NCI-H1436 treated with DMSO at 0.1 percent for 48 hours (cell line): ENCODE measurements at places on chromosomes 4 and X.

DNA sequence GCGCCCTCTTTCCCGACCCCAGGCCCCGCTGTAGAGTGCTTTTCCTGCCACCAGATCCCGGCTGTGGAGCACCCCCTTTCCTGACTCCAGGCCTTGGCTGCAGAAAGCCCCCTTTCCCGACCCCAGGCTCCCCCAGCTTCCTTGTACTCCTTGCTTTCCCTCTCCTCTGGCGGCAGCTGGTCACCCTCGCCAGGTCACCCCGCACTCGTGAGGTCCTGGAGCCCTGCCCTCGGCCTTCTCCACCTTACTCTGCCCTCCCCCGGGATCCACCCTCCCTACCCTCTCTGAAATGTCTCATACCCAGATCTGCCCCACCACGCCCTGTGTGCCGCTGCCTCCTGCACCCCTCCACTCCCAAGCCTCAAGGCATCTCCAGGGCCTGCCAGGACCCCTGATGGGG, 25.0 kb upstream of the C4orf50 start:
- no peak for DNase-seq

DNA sequence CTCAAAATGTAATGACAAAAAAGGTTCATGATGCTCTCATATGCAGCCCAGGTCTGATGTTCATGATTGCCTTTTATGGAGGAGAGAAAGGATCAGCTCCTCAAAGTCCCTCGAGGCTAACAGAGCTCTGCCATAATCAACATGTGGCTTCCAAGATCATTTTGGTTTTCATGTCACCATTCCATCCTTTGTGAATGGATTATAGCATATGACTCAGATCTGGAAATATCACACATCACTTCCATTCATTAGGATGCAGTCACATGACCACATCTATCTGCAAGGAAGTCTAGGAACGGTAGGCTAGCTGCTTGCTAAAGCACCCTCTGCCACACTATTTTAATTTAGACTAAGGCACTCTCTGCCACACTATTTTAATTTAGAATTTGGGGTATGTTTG, 77.6 kb downstream of the COX18 start:
- no peak for DNase-seq

DNA sequence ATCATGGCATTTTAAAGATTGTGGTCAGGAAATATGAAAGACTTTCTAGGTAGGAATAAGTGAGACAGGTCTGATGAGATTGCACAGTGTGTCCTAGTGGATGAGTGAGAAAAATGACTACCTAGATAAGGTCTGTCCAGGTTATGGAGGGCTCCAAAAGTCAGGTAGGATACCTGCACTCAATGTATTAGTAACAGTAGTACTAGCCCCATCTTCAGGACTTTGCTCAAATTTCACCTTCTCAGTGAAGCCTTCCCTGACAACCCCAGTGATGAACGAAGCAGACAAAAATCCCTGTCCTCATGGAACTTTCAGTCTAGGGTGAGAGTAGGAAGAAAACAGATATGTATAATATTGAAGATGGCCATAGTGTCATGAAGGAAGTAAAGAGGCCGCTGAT, 85.7 kb downstream of the ZIC3 start:
- no peak for DNase-seq

DNA sequence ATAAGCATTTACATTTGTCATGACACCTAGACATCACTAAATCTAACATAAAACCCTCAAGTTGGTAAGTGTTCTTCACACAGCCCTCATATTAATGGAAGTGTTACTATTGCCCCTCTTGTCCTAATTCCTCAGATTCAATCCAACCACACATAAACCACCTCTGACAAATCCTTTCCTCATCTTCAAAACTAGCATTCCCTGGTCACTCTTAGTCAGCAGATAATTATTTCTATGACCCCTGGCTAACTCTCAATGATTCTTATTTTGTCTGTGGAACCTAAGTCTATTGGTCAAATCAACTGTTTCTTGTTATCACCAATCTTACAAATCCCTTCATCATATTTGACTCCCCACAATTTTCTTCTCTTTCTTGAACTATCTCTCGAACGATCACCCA, 168.6 kb downstream of the PPP3CA start:
- DNase-seq: no peak

GRCh38 chrX:153642655-153643430, 4.2 kb upstream of the DUSP9 start:
- no peak for DNase-seq

DNA sequence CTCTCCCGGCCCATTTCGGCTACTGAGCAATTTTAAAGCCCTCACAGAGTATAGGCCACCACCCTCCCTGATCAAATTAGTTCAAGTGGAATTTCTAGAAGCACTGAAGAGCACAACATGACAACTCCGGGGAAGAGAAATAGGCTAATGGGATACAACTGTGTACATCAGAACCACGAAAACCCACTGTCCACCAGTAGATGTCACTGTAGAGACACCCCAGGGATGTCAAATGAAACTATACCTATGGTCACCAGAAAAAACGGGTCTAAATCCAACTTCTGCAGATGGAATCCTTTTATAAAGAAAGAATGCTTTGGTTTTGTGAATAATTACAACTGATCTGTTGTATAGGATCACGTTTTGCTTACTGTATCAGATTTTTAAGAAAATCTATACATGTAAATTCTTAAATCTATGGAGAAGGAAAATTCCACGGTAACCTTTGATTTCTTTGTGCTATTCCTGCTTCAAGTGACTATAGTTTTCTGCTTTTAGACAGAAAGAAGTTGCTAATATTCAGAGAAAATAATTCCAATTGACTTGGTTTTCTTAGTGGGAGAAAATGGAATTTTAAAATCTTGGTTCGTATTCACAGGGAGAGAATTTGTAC, 29.5 kb upstream of the MAP3K15 start:
- no peak for DNase-seq

DNA sequence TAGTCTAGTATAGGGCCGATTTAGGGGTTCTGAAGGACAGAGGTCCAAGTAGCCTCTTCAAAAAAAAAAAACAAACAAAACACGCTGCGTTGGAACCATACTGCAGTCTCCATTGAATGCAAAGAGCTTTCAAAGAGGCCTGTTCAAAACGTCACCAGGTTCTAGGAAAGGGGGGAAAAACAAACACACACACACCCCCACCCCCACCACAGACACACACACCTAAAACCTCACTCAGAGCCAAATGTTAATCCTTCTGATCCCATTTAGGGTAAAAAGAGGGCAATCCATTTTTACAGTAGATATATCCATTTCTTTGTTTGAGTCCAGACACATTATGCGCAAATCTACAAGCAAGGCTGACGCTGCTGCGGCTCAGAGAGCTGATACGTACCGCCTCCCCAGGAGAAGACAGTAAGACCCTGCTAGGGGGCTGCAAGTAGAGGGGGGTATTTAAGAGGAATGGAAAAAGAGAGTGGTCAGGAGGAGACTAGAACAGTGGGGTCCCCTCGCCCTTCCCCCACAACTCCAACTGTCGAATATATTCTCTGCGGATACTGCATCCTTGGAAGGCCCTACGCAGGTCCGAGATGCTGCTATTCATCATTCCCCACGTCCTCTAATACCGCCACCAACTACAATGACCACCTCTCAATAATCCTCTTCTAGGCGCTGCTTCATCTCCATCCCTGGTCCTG, 1.3 kb downstream of the NKRF start:
- DNase-seq: no peak

DNA sequence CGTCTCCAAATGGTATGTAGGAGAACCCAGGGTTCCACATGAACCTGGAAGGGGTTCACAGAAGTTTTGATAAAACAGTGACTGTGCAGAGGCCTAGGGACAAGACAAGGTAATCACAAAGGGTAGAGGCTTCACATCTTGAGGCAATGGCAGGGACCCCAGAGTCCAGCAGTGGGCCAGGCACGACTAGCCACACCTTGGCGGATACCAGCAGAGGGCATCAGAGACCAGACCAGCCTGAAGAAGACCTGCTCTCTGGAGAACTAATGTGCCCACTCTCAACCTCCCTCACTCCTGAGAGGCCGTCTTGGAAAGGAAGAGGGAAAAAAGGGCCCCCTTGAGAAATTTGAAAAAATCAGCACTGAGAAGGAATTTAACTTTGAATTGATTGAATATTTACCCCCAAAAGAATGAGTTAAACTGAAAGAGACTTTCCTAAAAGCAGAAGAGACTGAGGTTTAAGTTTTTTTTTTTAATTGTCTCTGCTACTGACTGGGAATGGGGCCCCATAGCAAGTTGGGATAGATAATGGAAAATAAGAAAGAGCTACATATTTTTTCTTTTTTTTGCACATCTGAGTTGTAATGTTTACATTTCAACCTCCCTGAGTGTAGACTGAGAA, 243.8 kb upstream of the JADE1 start:
- DNase-seq: no peak

DNA sequence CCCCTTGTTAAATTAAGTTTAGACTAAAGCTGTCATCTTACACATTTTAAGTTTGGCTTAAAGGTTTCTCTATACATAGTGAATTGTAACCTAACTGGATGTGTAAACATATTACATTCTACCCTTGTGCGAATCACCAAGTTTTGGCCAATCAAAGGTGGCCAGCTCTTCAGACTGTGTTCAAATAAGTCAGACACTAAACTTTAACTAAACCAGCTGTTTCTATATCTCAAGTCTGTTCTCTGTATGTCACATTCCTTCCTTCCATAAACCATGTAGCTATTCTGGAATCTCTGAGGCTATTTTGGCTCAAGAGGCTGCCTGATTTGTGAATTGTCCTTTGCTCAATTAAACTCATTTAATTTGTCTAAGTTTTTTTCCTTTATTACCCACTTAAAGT, 6.7 kb downstream of the SULT1B1 start:
- DNase-seq: no peak

- DNase-seq: no peak
Observed at GRCh38 chrX:96591421-96591820, 93.2 kb upstream of the DIAPH2 start.

DNA sequence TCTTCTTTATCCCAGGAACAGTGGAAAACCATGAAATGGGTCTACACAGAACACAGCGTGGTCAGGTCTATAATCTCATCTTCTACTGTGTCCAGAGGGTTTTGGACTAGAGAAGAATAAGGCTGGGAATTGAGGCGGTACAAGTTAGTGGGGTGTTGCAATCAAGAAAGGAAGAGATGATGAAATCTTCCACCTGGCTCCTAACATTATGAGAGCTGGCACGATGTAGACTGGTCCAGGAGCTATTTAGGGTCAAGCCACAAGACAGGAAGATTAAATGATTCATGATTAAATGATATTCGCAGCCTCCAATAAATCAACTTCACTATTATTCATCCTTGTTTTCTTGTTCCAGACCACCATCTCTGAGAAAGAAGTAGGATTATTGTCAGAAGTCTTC, 88.0 kb downstream of the ARSF start:
- no peak for DNase-seq

DNA sequence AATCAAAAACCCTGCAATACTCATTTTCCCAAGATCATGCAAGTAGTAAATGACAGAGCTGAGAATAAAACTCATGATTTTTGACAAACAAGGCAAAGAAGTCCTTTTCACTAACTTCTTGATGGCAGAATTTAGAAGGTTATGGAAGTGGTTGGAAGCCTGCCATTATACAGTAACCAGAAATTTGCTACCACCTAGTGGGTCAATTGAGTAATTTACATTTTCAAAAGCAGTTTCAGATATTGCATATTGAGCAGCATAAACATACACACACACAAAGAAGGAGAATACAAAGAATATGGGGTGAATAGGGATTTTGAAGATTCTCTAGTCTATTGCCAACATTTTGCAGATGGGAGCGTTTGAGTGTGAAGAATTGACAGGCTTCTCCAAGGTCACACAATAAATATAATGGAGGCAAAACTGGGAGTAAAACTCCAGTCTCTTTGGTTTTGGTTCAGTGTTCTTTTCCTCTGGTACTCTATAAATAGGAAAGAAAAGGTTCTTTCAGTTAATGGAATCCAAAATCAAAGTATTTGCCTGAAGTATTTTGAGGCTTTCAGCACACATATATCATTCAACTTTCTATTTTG, 70.2 kb downstream of the GC start:
- DNase-seq: no peak

- peak; percentile 36 for DNase-seq
Observed at GRCh38 chrX:49073601-49074575, at the start of gene PRAF2. Gene PRAF2 (minus strand): TSS chrX:49074002. CDS start chrX:49073987, 15 bp downstream.

GRCh38 chrX:24983931-24984330, 31.8 kb downstream of the ARX start:
- no peak for DNase-seq

GRCh38 chr4:137531986-137532868, at the start of gene PCDH18:
Gene PCDH18 (minus strand): TSS chr4:137532494. CDS start chr4:137532088, 406 bp downstream.
- DNase-seq: peak; percentile 4

- DNase-seq: no peak
Observed at GRCh38 chrX:6131287-6131686, 97.4 kb downstream of the NLGN4X start.

DNA sequence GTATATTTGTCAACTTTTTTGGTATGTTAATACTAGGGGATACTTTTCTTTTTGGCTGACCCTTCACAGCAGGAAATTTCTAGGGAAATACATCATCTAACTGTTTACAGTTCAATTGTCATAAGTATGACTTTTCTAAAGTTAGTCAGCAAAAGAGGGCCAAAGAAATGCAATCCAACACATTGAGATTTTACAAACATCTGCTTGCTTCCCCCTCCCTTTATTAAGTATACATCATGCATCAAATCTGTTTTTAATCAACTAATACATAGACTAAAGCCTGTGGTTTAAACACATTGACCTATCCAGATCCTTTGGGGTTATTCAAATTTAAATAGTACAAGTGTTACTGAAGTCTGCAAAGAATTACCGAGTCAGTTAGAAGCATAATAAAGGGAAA, 93.9 kb downstream of the MID1 start:
- no peak for DNase-seq

DNA sequence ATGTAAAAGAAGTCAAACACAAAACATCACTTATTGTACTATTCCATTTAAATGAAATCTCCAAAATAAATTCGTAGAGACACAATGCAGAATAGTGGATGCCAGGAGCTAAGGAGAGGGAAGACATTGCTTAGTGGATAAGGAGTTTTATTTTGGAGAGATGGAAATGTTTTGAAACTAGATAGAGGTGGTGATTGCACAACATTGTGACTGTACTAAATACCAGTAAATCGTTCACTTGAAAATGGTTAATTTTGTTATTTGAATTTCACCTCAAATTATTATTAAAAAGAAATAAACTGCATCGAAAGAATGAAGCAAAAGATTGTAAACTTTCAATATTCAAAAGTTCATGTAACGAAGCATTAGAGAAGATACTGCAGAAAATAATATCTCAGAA, 9.7 kb upstream of the ACSL4 start:
- no peak for DNase-seq

DNA sequence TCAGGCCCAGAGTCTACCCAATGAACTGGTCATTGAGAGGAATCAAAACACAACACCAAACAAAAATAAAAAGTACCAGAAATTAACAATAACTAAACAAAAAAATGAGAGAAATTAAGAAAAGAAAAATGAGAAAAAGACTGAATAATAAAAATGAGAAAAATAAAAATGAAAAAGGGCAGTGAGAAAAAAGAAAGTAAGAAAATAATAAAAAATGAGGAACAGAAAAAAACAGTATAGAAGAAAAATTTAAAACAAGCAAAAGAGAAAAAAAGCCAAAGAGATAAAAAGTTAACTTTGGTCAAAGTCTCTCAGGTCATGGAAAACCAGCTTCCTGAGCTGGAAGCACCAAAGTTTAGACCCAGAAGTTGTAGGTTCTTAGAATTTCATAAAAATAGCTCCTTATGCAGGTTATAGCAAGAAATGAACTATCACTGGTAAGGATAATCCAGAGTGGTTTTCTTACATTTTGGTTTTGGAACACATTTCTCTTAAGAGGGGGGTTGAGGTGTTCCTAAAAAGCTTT, 51.0 kb upstream of the WDR17 start:
- DNase-seq: no peak
